ENCODE measurements at places on chromosomes 12 and 14. TPM values are rescaled to one million over a fixed set of nuclear protein-coding genes. Genes with fewer than 3 reads are reported as not detected.

- no peak for DNase-seq
Measured at GRCh38 chr12:104549815-104550480, 93.2 kb downstream of the CHST11 start.

DNA sequence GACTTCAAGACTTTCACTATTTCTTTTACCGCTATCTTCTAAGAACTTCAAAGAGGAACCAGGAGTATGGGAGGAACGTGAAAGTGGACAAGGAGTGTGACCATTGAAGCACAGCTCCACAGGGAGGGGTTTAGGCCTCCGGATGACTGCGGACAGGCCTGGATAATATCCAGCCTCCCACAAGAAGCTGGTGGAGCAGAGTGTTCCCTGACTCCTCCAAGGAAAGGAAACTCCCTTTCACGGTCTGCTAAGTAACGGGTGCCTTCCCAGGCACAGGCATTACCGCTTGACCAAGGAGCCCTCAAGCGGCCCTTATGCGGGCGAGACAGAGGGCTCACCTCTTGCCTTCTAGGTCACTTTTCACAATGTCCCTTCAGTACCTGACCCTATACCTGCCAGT, 267.0 kb downstream of the RPL10L start:
- no peak for DNase-seq

- DNase-seq: no peak
Measured at GRCh38 chr14:76664790-76665189, 96.5 kb upstream of the VASH1 start.

- no peak for DNase-seq
Measured at GRCh38 chr14:96178461-96179321, 25.9 kb upstream of the BDKRB2 start.

- DNase-seq: no peak
Measured at GRCh38 chr12:32032205-32032810, 73.1 kb downstream of the RESF1 start.

DNA sequence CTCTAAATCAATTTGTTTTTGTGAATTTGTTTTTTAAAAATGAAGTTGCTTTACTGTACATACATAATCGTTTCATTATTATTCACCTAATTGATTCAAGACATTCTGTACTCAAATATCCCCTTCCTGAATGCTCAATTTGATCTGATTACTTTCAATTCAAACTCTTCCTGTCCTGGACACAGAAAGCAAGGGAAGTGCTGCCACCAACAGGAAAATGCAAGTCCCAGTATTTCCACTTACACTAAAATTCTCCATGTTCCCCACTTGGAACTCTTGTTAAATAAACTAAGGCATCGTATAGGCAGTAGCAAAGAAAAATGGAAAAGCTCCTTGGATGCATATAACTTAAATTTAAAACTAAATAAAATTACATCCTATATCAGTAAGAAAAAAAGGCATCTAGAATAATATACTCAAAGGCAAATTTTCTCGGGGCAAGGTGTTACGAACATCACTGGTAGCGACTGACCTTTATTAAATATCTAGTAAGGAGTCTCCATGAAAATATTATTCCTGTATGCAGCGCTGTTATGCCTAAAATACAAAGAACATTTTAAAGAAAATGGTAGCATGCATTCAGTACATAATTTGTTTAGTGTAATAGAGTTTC, 72.0 kb upstream of the DBX2 start:
- no peak for DNase-seq

DNA sequence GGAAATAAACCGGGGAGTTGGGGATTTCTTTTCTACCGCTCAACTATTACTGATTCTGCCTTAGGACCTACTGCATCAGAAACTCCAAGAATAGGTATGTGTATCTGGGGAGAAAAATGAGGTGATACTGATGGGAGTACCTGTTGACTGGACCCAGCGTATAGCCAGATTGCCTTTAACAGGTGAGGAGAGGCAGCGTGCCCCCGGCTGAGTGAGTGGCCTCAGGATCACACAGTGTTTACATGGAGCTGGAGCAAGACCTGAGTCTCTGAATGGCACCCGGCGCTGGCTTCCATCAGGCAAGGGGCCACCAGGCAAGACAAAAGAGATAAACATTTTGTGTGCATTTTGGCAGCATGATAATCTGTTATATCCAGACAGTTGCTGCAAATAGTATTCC, 496.2 kb downstream of the EGLN3 start:
- no peak for DNase-seq

GRCh38 chr12:17148706-17149105, 542.7 kb upstream of the LMO3 start:
- no peak for DNase-seq

- no peak for DNase-seq
Measured at GRCh38 chr12:67052981-67053380, 216.2 kb upstream of the CAND1 start.

GRCh38 chr12:51009056-51009440, 17.1 kb downstream of the SLC11A2 start:
- peak; percentile 87 for DNase-seq

Gene DCN
- 1,037 TPM for total RNA-seq

Gene DBX2
- 0.24 TPM for total RNA-seq

Gene KRT78
- not detected for total RNA-seq

Gene KCNMB4
- total RNA-seq: 1.6 TPM

Gene KIF5A
- total RNA-seq: 0.05 TPM

Gene AKAP6
- total RNA-seq: 160 TPM

Gene NTF3
- 0.78 TPM for total RNA-seq

Gene SIX6
- not detected for total RNA-seq

Gene TAS2R31
- 0.41 TPM for total RNA-seq
